ENCODE measurements at places on chromosomes 6 and 20.

DNA sequence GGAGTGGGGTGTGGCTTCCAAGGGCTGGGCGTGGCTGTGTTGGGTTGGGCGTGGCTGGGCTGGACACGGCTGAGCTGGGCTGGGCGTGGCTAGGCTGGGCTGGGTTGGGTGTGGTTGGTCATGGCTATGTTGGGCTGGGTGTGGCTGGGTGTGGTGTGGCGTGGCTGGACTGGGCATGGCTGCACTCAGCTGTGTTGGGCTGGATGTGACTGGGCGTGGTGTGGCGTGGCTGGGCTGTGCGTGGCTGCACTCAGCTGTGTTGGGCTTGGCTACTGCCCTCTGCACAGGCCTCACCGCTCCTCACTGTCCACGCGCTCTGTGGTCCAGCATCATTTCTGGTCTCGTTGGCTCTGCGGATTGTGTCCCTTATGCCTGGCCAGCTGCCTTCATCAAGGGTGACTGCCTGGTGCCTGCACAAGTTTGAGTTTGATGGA is 43.5 kb upstream of the SLCO4A1 start:
- no peak for DNase-seq

- DNase-seq, result no peak
These were observed 92.2 kb downstream of the CEP162 start for GRCh38 chr6:84135291-84135690.

DNA sequence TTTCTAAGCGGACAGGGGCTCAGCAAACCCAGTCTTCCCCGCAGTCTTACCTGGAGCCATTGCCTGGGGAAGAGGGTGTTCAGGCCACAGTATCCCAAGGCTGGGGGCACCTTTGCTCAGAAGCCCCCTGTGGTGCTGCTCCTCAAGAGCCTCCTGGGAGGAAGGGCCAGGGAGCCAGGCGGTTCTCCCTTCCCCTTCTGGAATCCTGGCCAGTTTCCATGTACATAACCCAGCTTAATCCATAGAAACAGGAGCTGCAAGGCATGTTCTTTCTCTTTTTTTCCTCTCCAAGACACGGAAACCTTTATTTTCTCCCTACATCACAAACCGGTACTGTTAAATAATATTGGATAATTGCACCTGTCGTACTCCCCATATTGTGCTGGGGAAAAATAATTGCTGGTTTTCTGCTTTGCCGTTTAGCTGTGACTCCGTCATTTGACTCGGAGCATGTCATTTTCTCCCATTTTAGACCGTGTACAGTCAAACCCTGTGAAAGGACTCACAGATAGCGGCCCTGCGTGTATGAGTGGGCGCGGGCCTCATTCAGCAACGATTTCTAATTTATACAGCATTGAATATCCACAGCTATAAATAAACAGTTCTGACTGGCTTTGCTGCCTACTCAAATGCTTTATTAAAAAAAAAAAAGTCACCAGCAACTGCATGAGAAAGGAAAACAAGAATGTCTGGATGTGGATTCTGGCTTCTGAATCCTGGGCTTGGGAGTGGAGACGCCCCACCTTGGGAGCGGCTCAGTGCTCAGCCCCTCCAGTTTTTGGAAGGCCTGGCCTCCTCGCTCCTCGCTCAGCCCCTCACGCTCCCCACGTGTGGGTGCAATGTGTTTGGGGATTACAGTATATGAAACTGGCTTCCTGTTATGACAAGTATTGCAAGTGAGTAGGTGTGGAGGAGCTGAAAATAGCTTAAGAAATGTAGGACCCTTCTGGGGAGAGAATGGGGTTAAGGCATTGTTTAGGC is 67.3 kb downstream of the ADTRP start:
- peak; percentile 25 for DNase-seq

DNA sequence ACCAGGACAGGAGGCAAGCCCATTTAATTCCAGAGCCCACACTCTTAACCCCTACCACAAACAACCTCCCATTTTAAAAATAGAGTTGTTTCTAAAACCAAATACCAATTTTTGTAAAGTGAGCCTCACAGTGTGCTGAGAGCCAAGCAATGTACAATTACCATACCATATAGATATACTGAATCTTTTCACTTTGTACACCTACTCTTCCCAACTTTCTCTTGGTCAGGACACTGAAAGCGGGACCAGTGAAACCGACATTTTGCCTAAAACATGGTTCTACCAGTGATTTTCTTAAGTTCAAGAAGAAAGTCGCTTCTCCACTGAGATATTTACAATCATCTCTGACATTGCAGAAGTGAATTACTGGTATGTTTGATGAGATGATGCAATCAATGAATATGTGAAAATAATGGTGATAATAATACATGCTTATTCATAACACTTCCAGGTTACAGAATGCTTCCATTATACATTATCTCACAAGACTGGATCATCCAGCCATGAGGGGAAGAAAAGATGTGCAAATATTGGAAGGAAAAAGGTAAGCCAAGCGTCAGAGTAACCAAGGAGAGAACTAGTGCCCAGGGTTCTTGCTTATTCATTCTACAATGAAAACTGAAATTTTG is 74.1 kb downstream of the HIVEP2 start:
- DNase-seq, result no peak

DNA sequence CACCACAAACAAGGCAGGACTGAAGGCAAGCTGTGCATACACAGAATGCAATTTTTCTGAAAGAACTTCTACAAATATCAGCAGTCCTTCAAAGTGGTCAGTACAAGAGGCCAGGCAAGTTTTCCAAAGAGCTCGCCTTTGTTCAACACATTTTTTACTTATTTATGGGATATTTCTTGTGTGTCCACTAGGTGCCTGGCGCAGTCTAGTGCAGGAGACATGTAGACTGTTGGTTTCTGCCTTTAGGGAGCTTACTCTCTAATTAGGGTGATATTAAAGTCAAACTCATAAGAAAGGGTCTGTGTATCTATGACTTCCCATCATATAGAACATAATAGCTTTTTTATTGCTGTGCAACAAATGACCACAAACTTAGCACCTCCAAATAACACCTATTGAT is 21.2 kb upstream of the VEGFA start:
- no peak for DNase-seq

DNA sequence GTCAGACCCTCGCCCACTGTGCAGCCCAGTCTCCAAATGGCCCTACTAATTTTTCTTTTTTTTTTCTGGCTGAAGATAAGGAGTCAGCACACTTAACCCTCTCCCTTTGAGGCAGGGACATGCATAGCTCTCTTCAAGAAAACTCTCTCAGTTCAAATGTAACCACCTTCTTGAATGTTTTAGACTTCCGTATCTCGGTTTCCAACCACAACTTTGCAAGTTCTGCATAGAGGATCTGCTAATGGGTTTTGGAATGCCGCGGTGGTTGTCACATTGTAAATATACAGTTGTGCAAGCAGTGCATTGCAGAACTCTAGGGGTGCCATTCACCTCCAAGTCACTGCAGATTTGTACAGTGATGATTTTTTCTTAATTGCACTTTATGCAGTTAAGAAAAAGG is 59.4 kb upstream of the SLC35B3 start:
- DNase-seq, result no peak

GRCh38 chr6:7911345-7911725 is 747 bp upstream of the TXNDC5 start:
- DNase-seq, result no peak

DNA sequence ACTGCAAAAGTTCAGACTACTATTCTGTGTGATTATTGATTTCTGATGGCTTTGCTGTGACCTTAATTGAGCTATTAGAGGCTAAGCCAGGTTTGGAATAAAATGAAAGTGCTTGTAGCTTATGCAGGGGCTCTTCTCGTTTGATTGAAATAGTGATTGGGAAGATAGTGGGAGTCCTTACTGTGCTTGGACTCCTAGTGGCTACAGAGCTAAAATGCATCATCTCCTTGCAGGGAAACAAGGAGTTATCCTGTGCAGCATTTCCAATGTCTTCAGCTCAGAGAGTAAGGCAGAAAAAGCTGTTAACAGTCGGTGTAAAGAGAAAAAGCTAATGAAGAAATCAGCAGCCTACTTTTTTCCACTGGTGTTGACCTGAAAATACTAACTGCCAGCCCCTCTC is 173.5 kb downstream of the SLC35F1 start:
- no peak for DNase-seq

DNA sequence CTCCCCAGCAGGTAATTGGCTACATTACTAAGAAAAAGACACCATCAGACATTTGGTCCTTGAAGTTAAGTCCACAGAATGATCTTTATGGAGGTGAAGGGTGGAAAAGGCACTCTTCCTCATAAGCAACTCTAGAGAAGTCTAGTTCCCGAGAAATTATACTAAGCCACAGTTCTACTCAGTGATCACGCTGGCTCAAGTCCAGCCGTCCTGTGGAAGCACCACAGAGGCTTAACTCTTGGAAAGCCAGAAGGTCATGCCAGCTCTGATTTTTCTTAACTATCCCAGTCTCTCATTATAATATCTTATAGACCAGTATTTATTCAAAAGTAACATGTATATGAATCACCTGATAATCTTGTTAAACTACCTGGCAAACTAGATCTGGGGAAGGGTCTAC is 258.5 kb downstream of the EYA4 start:
- no peak for DNase-seq

All from CD4-positive, alpha-beta T cell treated with Interleukin-17A for 1 hour (primary cell).